Activated CD4-positive, alpha-beta T cell treated with anti-CD3 and anti-CD28 coated beads, Interleukin-2, amount 50 U/mL, for 4 hours (primary cell): ENCODE measurements at places on chromosomes 1 and 21.

GRCh38 chr1:235417086-235417697 lies 50.0 kb downstream of the TBCE start:
- peak; percentile 51 for DNase-seq

DNA sequence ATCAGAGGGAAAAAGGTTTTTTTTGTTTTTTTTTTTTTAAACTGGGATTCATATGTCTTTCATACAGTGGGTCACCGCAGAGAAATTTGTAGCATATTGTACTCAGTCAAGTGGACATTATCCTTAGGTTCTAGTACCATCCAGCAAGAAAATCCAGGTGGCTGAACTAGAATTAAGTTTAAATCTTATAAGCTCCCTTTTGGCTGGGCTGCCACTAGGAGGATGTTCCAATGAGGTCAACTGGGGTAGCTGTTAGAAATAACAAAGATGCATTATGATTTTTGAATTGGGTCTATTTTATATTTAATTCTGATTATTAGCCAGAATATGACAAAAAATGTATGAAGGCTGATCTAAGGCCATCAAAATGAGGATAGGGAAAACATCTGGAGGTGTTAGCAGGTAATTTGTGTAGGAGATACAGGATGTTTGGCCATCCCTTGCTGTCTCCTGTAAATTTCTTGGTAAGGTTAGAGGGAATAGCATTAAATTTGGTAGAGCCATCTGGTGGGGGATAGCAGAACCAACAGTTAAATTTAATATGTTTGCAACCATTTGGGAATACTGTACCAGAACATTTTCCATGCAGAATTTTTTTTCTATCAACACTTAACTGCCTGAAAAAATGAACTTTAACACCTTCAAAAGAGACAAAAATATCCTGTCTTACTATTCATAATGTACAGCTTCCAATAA lies 568.5 kb upstream of the B3GALT2 start:
- DNase-seq, result no peak

GRCh38 chr1:197620714-197621163 lies 154.5 kb downstream of the DENND1B start:
- DNase-seq, result no peak

- DNase-seq, result peak; percentile 56
Observed at GRCh38 chr1:2555634-2556276, 416 bp upstream of the TNFRSF14 start.

DNA sequence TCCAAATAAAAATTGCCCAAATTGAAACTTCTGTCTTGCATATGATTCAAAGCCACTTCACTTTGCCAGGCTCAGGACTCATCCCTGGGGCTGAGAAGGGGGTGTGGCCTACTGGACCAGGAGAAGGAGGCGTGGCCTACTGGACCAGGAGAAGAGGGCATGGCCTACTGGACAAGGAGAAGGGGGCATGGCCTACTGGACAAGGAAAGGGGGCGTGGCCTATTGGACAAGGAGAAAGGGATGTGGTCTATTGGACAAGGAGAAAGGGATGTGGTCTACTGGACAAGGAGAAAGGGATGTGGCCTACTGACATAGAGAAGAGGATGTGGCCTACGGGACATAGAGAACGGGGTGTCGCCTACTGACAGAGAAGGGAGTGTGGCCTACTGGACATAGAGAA lies 405.3 kb downstream of the RRAGC start:
- no peak for DNase-seq

GRCh38 chr1:112800289-112800688 lies 85.2 kb upstream of the PPM1J start:
- no peak for DNase-seq

DNA sequence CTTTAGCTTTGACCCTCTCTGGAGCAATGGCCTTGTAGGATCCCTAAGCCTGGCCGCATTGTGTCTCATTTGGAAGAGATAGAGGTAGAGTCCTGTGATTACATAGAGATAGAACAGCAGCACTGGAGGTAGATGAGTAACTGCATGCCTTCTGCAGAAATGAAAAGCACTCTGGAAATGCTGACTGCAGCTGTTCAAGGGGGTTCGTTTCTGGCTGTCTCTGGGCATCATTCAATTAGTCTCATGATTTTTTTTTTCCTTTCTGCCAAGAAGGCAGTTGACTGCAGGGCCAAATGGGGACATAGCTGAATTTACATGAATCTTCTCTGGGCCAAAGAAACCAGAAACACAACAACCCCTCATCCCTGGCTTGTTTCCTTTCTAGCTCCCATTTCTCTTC lies 28.1 kb upstream of the SNX27 start:
- DNase-seq, result no peak

GRCh38 chr1:37288900-37289299 lies 185.5 kb upstream of the ZC3H12A start:
- DNase-seq, result no peak

DNA sequence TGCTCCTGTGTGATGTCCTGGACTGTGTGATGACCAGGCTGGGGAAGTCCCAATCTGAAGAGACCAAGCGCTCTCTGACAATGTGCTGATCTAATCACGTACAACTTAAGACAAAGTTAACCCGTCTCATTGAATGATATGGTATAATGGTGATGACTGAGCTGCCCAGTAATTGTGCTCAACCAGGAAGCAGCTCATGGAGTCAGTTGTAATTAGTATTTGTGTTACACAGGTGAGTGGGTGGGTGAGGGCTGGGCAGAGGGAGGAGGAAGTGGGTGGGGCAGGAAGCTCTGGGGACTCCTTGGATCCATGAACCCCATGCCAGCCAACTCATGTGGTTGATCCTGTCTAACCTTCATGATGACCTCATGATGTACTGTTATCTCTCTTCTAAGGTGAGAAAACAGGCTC lies 8.7 kb upstream of the ECE1 start:
- no peak for DNase-seq

GRCh38 chr21:29376556-29376955 lies 77.8 kb downstream of the BACH1 start:
- peak; percentile 34 for DNase-seq

DNA sequence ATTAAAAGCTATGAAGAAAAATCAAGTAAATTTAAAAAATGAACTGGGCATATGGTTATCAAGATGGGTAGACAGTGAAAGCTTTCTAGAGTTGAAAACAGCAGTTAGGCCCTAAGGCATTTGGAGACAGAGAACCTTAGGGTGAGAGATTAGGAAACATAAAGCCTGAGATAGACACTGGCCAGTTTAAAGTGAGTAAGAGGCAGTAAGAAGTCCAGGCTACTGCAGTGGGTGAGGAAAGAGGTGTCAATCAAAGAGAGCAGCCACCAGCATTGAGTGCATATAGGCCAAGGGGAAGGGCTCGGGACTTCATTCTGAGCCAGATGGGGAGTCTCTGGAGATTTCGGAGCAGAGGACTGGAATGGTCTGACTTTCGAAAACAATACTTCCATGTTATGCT lies 1360.5 kb upstream of the ADGRL4 start:
- DNase-seq, result no peak
